ENCODE measurements at places on chromosomes 2 and 18.
A peak's percentile ranks its signal among the peaks of the same experiment; 100 is the strongest.

DNA sequence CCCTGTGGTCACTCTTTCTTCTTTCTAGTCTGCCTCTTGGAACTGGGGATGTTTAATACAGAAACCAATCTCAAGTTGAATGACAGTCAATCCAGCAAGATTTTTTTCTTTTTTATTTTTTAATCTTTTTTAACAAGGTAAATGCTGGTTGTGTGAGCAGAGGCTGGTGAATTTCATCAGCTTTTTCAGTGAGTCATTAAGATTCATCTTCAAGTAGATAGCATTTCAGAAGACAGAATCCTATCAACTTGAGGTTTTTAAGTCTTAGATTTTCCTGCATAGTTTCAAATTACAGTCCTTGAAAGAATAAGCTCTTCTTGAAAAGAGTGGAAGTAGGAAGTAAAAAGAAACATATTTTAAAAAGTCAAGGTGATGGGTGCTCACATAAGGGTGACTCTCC, 12.4 kb downstream of the SLC8A1 start:
- DNase-seq: no peak

- DNase-seq: peak; percentile 88
Measured at GRCh38 chr2:172234716-172235691, 132.3 kb upstream of the DLX2 start.

GRCh38 chr2:38947241-38948239, 57.9 kb downstream of the ARHGEF33 start:
- DNase-seq: peak; percentile 56

- DNase-seq: no peak
Measured at GRCh38 chr2:106758901-106759497, 127.0 kb downstream of the ST6GAL2 start.

All from NCI-H2227 treated with DMSO at 0.1 percent for 48 hours (cell line).